ENCODE measurements at places on chromosomes 3 and 15.

- DNase-seq: no peak
Observed at GRCh38 chr3:196969660-196970546, 1.3 kb upstream of the PIGZ start.

DNA sequence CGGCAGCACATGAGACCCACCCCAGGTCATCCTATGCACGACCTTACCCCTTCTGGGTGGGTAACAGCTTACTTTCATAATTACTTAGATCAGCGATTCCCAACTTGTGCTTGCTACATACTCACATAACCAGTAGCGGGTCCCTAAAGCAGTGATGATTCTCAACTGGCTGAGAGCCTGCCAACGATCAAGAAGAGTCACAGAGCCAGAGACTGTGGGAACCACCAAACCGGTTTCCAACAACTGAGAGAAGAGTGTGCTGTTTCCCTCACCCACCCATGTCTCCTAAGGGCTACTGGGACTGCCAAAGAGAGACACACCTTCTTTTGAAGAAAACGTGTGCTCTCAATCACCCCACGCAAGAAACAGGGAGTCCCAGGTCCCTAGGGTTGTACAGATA is 12.0 kb upstream of the XXYLT1 start:
- DNase-seq: no peak

- DNase-seq: no peak
Observed at GRCh38 chr15:32838820-32839219, 121.0 kb downstream of the GREM1 start.

GRCh38 chr15:28116521-28117431 is 17.7 kb upstream of the OCA2 start:
- DNase-seq: no peak

DNA sequence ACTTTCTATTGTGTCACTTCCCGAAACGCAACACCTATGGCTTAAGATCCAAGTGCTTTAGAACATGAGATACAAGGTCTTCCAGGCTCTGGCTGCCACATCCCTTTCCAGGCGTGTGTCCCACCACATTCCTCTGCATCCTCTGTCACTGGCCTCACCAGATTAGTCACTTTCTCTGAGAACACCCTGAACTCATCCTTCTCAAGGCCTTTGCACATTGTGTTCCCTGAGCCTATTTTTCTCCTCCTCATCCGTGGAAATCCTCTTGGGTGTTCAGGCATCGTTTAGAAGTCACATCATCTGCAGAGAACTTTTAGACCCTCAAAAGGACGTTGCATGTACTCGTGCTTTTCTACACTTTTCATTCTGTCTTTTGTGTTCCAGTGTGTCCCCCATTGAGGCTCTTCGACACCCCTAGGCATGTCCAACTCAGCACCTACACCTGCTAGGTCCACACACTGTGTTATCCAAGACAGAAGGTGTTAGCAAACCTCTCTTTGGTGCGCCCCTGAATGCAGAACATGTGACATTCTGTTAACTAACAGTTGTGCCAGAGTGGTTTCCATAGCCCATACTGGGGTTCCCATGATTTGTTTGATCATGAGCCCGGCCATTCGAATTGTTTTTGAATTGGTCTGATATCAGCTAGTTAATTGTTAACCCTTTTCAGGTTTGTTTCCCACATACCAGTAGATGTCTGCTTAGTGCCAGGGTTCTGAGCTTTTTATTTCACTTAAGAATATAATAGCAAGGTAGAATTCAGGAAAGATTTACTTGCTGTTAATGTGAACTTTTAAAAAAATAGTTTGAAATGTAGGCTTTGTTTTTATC is 67.2 kb downstream of the LPP start:
- DNase-seq: no peak

- no peak for DNase-seq
Observed at GRCh38 chr15:60464836-60465630, 13.9 kb downstream of the ICE2 start.

GRCh38 chr3:99974989-99975388 is 139.3 kb downstream of the FILIP1L start:
- no peak for DNase-seq

GRCh38 chr3:32194653-32195052 is 43.8 kb upstream of the CMTM8 start:
- DNase-seq: no peak

GRCh38 chr3:24662449-24663345 is 168.0 kb upstream of the THRB start:
- DNase-seq: no peak

- DNase-seq: no peak
Observed at GRCh38 chr3:24367664-24368264, 126.9 kb downstream of the THRB start.

DNA sequence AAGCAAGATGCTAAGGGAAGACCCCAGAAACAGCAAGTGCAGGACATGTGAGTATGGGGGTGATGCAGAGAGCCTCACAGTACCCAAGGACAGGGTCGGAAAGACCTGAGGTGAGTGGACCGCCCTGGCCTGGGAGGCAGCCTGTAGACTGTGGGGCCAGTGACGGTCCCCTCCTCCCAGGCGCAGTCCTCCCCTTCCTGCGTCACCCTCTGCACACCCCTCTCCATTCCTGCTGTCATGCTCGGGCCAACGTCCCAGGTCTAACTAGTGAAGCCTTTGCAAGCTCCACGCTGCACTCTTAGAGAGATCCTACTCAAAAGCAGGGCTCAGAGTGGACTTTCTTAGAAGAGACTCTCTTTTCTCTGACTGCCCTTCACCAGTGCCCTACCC is 41.6 kb downstream of the TM2D3 start:
- no peak for DNase-seq

DNA sequence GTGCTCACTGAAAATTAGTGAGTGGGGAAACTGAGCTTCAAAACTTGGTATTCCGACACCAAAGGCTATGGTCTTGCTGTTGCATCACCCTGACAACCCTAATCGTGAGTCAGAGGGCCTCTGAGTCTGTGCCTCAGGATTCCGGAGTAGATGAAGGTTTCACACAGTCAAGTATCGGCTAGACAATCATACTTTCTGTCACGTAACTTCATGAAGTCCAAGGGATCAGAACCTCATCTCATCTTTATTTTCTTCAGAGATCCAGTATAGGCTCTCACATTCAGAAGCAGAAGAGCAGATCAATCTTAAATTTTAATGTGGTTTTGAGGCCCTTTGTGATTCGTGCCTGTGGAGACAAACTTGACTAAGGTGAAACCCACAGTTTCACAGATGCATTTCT is 26.1 kb upstream of the NECTIN3 start:
- DNase-seq: no peak

GRCh38 chr15:95883064-95883463 is 447.4 kb upstream of the NR2F2 start:
- DNase-seq: no peak

- DNase-seq: no peak
Observed at GRCh38 chr15:63212050-63213004, 22.9 kb downstream of the RAB8B start.

DNA sequence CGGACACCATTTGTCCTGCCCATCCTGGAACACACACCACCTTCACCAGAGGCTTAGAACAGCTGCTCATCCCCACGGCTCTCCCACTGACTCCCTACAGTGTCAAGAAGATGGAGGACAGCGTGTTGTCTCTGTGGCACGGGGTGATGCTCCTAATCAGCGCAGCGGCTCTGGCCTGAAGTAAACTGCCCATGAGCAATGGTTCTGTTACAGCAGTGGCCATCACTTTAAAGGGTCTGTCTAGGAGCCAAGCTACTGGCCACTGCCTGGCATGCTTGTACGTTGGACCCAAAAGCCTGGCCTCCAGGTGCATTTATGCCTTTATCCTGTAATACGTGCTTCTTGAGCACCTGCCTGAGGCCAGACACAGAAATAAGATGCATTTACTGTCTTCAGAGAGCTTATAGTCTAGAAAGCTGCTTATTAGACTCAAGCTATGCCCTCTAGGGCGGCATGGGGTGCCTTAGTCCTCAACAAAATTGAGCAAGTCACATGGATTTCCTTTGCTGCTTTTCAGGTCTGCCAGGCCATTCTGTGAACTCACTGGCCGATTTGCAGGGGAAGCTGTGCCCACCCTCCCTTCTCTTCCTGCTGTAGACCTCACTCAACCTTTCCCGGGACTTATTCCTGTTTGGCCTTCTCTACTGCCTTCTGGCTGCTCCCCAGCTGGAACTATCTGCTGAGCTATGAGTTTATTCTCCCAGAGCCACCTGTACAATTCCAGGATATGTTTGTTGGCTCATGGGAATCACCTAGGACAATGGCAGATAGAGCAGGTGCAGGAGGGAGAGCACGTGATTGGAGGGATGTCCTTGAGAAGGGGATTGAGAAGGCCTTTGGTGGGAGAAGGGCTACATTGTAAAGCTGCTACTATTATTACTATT is 51.9 kb downstream of the STARD5 start:
- no peak for DNase-seq

- no peak for DNase-seq
Observed at GRCh38 chr3:183274609-183275008, 21.6 kb downstream of the B3GNT5 start.

- DNase-seq: peak; percentile 55
Observed at GRCh38 chr3:11568503-11569155, 75.1 kb downstream of the VGLL4 start.

- no peak for DNase-seq
Observed at GRCh38 chr3:94070341-94070911, 7.6 kb downstream of the NSUN3 start.

- no peak for DNase-seq
Observed at GRCh38 chr15:29825227-29825626, 3.0 kb upstream of the TJP1 start.

DNA sequence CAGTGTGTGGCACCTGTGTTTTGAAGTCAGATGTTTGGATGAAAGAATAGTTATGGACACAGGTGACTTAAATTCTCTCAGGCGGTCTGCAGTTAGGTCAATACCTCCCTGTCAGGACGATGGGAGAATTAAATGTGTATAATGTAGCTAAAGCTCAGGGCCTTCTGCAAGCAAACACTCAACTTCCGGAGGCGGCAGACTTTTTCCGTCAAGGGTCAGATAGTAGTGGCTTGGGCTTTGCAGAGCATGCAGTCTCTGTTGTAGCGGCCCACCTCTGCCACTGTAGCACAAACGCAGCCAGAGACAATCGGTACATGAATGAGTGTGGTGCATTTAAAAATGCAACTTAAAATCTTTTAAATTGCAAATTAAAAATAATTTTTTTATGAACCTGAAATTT is 47.4 kb downstream of the CMTM8 start:
- DNase-seq: no peak

DNA sequence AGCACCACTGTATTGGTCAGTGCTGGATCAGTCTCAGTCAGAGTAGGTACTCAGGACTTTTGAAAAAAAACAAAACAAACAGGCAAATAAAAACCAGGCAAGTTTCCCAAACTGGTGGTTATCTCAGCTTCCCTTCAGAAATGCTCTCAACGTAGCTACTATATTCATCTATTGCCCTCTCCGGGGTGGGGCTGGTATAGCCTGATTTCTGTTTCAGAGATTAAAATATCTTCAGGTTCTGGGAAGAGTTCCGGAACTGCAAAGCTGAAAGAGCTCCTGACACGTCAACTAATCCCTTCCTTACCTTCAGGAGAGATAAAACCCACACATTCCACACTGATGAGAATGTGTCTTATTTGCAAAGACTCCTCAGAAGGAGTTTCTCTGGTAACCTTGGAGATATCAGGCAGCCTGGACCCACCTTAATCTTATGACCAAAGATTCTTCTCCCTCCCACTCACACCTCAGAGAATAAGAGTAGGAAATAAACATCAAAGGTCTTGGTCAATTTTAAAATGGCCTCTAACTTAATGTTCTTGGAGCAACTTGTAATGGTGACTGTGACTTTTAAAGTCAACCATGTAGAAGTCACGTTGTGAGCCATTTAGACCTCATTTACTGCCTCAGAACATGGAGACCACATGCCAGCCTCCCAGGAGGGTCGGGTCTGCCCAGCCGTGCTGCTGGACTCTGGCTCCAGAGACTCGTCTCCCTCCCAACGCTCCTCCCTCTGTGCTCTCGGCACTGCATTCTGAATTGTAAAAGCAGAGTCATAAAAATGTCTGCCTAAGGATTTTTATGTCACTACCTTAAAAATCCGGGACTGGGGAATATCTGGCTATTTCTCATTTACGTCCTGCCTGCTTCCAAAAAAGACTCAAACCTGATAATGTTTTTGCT is 53.8 kb downstream of the CDCP1 start:
- no peak for DNase-seq

DNA sequence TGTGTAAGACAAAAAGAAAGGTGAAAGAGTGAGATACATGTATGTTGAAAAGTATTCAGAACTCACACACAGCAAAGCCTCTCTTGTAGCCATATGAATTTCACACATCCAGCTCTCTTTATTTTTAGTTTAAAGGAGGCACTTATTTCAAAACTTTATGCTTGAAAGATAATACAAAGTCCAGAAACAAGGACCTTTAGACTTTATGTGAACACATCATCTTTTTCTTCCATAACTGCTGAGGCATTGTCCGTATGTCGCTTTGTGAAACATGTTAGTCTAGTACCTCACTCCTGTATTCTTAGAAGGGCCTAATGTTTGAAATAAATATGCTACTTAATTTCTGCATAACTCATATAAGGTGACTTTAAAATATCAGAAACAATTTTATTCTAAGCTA is 763.4 kb downstream of the GBE1 start:
- DNase-seq: no peak

DNA sequence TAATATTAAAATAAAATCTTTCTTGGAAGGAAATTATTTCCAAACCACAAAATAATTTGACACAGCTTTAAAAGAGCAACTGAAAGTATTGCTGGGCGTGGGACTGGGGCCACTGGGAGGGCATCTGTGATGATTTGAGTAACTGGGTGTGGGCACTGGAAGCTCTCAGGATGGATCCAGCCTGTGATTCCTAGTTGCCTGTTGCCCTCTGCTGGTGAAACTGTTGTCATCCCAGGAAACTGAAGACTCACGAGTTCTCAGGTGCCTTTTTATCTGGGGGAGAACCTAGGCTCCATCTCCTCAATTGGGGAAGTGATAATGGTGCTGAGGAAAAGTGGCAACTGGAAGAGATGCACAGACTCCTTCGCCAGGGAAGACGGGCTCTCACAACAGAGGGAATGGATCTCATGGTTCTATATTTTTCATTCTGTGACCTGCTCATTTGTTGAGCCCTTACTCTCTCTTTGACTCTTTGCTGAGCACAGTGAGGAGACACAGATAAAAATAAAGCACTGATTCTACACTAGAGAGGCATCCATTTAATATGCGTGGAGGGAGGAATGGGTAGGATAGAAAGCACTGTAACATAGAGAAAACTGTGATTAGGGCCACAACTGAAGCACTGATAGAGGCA is 61.6 kb downstream of the TPRG1 start:
- DNase-seq: no peak

DNA sequence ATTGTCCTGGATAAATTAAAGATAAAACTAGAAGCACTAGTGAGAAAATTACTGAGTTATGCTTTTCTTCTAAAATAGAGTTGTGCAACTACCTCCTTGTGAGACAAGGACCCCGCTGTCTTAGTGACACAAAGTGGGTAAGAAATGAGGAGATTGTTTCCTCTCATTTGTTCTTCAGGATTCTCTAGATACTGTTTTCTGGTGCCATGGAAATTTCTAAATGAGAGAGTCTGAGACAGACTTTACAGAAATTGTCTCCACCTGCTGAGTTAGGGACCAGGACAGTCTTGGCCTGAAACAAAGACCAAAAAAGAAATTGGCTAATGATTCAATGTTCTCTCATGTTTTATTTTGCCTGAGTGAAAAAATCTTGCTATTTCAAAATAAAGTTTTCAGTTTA is 427.5 kb downstream of the TUSC7 start:
- DNase-seq: no peak

GRCh38 chr3:50464569-50464968 is 38.9 kb downstream of the CACNA2D2 start:
- DNase-seq: no peak
